ENCODE measurements at places on chromosomes 7 and 10.

GRCh38 chr10:62860946-62861345 lies 44.8 kb upstream of the EGR2 start:
- H3K4me3 ChIP-seq = no peak overlapping the region
- no peak for DNase-seq
- no peak overlapping the region for H3K27ac ChIP-seq
- H3K4me1 ChIP-seq = peaks cover 32% of the 10 kb centered on the region
- H3K36me3 ChIP-seq = no peaks in the 10 kb centered on the region

- H3K36me3 ChIP-seq = no peaks in the 10 kb centered on the region
- no peak for DNase-seq
- H3K27ac ChIP-seq = no peak overlapping the region
- H3K4me1 ChIP-seq = peaks cover 2% of the 10 kb centered on the region
- H3K27me3 ChIP-seq = no peaks in the 10 kb centered on the region
- H3K4me3 ChIP-seq = no peak overlapping the region
Measured at GRCh38 chr10:93475227-93475626, 6.9 kb downstream of the MYOF start.

- no peak overlapping the region for H3K27ac ChIP-seq
- H3K4me3 ChIP-seq = no peak overlapping the region
- peaks cover 6% of the 10 kb centered on the region for H3K36me3 ChIP-seq
- H3K4me1 ChIP-seq = peaks cover 21% of the 10 kb centered on the region
- DNase-seq = no peak
- no peaks in the 10 kb centered on the region for H3K27me3 ChIP-seq
Measured at GRCh38 chr10:117345143-117345542, 30.1 kb downstream of the PDZD8 start.

GRCh38 chr7:121475806-121476205 lies 79.7 kb upstream of the FAM3C start:
- H3K4me3 ChIP-seq = no peak overlapping the region
- no peaks in the 10 kb centered on the region for H3K36me3 ChIP-seq
- no peaks in the 10 kb centered on the region for H3K27me3 ChIP-seq
- no peak overlapping the region for H3K27ac ChIP-seq
- no peaks in the 10 kb centered on the region for H3K4me1 ChIP-seq

DNA sequence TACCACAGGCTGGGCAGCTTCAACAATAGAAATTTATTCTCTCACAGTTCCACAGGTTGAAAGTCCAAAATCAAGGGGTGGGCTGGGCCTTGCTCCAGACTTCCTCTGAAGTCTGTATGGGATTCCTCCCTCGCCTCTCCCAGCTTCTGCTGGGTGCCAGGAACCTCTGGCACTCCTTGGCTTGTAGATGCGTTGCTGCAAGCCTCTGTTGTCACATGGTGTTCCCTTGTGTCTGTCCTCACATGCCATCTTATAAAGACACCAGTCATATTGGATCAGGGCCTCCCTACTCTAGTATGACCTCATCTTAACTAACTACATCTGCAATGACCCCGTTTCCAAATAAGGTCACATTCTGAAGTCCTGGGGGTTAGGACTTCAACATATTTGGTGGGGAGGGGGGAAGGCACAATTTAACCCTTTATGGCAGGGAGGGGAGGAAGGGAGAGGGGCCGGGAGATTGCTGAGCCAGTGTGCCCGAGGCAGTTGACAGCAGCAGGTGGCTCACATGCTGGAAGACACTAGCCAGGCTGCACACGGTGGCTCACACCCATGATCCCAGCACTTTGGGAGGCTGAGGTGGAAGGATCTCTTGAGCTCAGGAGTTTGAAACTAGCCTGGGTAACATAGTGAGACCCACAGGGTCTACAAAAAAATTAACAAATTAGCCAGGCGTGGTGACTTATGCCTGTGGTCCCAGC lies 18.8 kb downstream of the ZNF282 start:
- H3K4me1 ChIP-seq = peaks cover 12% of the 10 kb centered on the region
- no peak overlapping the region for H3K27ac ChIP-seq
- no peak for DNase-seq
- H3K36me3 ChIP-seq = peaks cover 67% of the 10 kb centered on the region
